SHP77 (cell line): ENCODE measurements at places on chromosomes 6 and 20.

- DNase-seq: peak; percentile 64
Measured at GRCh38 chr20:62227591-62227976, 7.5 kb upstream of the HRH3 start.

DNA sequence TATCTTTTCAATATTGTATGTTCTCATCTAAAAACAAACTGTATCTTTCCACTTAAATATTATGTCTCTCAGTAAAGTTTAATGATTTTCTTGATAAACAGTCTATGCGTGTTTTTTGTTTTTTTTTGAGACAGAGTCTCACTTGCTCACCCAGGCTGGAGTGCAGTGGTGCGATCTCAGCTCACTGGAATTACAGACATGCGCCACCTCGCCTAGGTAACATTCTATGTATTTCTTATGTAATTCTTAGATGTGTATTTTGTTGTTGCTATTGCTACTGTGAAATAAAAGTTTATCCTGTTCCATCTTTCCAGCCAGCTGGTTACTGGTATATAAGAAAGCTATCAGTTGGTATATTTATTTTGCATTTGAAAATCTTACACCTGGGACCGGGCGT lies 29.4 kb downstream of the ABHD12 start:
- DNase-seq: no peak

GRCh38 chr6:158897236-158897635 lies 78.1 kb upstream of the EZR start:
- DNase-seq: no peak

DNA sequence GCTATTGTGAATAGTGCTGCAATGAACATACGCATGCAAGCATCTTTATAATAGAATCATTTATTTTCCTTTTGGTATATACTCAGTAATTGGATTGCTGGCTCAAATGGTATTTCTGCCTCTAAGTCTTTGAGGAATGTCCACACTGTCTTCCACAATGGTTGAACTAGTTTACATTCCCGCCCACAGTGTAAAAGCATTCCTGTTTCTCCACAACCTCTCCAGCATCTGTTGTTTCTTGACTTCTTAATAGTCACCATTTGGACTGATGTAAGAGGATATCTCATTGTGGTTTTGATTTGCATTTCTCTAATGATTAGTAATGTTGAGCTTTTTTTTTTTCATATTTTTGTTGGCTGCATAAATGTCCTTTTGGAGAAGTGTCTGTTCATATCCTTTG lies 208.7 kb downstream of the PHF3 start:
- no peak for DNase-seq

DNA sequence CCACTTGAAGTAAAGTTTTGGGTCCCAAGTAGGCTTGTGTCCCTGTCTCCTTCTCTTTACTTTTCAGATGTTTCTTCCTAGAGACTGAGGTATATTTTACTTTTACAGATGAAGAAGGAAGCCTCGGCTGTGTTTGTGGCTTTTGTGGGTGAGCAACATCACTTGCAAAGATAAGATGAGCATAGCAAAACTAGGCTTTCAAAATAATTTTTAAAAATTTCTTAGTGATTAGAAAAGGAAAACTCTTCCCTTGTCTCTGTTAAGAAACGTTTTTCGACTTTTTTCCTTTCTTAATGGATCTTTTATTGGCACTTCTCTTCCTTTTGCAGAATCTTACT lies 7.6 kb downstream of the PTPN1 start:
- no peak for DNase-seq
